ENCODE measurements at places on chromosomes 2 and 18.

DNA sequence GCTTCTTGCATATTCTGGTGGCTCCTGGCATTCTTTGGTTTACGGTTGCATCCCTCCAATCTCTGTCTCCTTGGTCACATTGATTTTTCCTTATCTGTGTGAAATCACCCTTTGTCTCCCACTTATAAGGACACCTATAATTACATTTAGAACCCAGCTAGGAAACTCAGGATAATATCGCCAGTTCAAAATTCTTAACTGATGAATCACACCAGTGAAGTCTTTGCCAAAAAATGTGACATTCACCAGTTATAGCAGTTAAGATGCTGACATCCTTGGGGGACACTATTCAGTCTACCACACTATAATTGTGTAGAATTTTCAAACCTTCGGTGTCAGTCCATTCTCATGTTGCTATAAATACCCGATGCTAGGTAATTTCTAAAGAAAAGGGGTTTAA lies 320.2 kb downstream of the TMX3 start:
- no peak for DNase-seq

GRCh38 chr2:86593266-86593665 lies 30.0 kb upstream of the CHMP3 start:
- no peak for DNase-seq

DNA sequence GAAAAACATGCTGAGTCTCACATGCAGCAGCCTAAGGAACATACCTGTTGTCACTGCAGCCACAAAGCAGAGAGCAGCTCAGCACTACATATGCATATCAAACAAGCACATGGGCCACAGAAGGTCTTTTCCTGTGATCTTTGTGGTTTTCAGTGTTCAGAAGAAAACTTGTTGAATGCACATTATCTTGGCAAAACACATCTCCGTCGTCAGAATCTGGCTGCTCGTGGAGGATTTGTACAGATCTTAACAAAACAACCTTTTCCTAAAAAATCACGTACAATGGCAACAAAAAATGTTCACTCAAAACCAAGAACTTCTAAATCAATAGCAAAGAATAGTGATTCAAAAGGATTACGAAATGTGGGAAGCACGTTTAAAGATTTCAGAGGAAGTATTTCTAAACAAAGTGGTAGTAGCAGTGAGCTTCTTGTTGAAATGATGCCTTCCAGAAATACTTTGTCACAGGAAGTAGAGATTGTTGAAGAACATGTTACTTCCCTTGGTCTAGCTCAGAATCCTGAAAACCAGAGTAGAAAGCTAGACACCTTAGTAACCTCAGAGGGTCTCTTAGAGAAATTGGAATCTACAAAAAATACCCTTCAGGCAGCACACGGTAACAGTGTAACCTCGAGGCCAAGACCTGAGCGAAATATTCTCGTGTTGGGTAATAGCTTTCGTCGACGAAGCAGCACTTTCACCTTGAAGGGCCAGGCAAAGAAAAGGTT lies 34.1 kb downstream of the ZNF407 start:
- peak; percentile 47 for DNase-seq

DNA sequence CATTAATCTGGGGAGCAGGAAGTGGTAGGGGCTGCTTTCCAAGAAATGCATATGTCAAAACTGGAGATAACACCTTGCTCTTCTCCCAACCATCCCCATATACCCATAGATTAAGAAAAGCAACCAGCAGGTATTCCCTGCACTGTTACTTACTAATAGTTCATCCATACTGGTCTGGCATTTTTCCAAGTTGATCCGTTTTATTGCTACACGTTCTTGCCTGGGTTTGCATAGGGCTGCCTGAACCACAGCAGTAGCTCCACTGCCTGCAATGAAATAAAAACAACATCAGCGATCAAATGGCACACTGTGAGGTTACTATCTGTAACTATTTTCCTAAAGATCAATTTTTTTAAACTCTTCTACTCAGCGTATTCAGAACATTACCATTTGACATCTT lies 65.6 kb downstream of the STK39 start:
- no peak for DNase-seq

GRCh38 chr2:225231900-225232299 lies 167.6 kb upstream of the NYAP2 start:
- DNase-seq: no peak

- peak; percentile 67 for DNase-seq
Measured at GRCh38 chr2:84906108-84906899, 848 bp downstream of the TMSB10 start.

DNA sequence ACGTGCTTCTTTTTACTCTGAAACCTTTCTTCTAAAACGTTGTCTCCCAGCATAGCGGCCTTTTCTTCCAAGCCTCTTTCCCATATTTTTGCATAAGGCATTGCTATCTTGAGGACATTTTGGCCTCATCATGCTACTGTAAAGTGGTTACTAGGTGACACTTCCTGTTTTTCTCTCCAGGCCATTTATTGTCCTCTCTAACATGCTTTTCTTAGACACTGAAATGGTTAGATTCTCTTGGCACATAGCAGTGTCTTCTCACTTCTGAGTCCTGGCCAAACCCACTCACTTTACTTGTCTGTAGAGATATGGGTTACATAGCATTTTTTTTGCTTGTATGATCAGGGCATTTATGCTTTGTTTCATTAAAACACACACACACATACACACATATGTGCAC lies 50.1 kb upstream of the KCNH7 start:
- no peak for DNase-seq

DNA sequence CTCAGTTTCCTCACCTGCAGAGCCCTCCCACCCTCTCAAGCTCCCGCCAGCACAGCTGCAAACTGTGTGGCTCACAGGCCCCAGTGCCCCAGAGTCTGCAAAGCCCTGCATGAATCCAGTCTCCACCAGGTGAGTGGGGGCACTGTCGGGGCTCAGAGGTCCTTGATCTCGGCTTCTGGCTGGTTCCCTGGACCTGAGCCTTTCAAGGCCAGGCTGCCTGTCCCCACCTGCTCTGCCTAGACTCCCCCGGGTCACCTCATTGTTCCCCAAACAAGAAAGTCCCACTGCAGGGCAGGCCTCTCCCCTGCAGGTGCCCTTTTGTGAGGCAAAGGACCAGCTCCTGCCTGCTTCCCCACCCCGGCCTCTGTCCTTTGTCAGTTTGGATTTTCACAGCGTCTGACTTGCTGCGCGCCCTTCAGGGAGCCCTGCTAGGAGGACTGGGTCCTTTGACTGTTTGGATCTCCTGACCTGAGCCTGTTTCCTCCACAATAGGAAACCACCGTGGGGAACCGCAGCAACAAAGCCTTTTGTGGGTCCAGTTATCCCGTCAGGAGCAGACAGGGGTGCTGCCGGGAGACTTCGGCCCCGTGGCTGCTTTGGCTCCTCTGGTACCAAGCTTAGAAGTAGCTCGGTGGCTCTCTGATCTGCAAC lies 200.5 kb upstream of the HDAC4 start:
- no peak for DNase-seq

DNA sequence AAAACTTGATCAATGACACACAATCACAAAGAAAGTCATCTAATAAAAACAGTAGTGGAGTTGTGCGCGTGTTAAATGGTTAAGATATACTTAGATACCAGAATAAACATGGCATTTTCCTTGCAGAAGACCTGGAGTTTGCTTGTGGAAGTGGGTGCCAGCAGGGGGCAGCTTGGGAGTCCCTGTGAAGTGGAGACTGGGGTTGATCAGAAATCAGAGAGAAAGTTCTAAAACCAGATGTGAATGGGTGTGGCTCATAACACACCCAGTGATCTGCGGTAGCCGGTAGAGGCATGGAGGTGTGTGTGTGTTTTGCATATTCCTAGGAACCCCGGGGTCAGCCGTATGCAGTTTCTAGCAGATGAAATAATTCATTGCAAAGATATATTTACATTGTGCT lies 300.1 kb upstream of the TRIB2 start:
- DNase-seq: peak; percentile 49

All from activated CD4-positive, alpha-beta T cell treated with anti-CD3 and anti-CD28 coated beads, Interleukin-2, amount 50 U/mL, for 16 hours (primary cell).